ENCODE measurements at places on chromosomes 13 and 19.

DNA sequence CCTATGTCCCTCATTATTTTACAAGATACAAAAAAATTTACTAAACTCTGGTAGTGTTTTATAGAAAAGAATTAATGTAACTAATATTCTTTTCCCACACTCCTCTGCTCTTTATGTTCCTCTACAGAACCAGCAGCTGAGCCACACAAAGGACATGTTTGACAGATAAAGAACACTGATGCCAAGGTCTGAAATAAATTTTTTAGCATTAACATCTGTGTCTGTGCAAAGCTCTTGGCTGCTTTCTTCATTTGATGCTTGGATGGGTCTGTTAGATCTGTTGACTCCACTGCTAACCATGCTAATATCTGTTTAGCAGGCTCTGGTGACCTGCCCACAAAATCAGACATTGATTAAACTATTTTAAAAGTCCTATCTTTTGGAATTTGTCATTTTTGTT lies 2363.8 kb downstream of the PCDH9 start:
- no peak for DNase-seq

DNA sequence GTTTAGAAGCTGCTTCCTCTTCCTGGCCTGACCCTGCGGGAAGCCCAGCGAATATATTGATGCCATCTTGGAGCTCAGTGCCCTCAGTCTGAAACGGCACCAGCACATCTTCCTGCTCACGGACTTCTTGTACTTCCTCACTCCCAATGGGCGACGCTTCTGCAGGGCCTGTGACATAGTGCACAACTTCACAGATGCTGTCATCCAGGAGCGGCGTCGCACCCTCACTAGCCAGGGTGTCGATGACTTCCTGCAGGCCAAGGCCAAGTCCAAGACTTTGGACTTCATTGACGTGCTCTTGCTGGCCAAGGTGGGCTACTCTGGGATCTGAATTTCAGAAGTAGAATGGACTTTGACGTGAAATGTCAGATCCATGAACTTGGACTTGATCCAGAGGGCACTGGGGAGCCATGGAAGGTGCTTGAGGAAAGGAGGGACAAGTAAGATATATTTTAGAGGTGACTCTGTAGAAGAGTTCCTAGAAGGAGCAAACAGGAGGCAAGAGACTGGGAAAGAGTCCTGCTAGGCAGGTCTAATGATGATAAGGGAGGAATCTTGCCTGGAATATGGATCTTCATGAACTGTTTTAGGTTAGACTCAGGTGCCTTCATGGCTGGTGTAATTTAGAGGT lies 38.4 kb upstream of the CYP4F8 start:
- no peak for DNase-seq

GRCh38 chr19:9793071-9793591 lies 24.6 kb upstream of the ZNF846 start:
- peak; percentile 52 for DNase-seq

DNA sequence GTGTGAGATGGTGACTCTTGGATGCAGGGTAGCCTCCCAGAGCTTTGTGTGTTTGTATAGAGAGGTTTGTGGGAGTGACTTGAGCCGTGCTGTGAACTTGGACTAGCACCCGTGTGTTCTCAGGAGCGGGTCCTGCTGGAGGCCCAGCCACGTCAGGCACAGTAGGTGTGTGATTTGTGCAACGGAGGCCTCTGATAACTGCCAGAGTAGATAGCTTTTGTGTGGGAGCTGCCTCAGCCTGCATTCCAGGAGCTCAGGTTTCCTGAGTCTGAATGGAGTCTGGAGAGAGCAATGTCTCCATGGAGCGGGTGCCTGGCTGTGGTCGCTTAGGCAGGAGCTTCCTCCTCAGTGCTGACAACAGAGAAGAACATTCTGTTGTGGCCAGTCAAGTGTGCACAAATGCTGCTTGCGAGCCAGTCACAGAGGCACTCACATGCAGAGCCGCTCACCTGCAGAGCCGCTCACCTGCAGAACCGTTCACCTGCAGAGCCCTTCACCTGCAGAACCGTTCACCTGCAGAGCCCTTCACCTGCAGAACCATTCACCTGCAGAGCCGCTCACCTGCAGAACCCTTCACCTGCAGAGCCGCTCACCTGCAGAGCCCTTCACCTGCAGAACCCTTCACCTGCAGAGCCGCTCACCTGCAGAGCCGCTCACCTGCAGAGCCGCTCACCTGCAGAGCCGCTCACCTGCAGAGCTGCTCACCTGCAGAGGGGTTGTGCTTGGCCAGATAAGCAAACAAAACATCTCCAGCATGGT lies 32.6 kb downstream of the TFDP1 start:
- DNase-seq: peak; percentile 24

DNA sequence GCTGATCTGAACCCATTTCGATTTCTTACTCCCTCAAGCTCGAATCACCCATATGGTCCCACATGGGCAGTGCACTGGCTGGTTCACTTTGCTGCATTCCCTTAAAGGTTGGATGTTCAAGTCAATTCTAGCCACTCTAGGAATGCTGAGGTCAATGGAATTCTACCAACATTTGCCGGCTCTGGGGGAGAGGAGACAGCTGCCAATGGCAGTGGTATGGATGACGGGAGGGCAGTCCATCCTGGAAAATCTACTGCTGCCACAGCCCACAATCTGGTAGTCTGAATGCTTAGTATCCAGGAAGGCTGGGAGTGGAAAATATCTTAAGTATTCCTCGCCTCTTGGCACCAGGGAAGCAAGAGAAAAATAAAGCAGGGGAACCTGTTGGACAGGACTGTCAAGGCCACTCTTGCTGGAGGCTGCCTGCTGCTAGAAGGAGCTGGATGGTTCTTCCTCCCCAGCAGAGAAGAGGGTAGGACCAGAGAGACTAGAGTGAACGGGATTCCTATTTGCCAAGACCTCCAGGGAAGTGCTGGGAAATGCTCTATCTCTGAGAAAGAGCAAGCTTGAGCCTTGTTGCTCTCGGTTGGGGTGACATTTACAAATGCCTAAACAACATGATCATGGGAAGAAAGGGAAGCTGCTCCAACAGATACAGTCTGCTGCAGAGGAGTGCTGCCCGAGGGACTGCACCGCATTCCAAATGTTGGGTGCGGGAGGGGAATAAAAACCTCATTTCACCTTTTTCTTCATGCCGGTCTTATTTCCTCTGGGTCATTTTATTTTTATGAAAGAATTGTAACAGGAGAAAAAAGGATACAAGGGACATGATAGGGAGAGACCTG lies 20.7 kb upstream of the HMGB1 start:
- DNase-seq: no peak

DNA sequence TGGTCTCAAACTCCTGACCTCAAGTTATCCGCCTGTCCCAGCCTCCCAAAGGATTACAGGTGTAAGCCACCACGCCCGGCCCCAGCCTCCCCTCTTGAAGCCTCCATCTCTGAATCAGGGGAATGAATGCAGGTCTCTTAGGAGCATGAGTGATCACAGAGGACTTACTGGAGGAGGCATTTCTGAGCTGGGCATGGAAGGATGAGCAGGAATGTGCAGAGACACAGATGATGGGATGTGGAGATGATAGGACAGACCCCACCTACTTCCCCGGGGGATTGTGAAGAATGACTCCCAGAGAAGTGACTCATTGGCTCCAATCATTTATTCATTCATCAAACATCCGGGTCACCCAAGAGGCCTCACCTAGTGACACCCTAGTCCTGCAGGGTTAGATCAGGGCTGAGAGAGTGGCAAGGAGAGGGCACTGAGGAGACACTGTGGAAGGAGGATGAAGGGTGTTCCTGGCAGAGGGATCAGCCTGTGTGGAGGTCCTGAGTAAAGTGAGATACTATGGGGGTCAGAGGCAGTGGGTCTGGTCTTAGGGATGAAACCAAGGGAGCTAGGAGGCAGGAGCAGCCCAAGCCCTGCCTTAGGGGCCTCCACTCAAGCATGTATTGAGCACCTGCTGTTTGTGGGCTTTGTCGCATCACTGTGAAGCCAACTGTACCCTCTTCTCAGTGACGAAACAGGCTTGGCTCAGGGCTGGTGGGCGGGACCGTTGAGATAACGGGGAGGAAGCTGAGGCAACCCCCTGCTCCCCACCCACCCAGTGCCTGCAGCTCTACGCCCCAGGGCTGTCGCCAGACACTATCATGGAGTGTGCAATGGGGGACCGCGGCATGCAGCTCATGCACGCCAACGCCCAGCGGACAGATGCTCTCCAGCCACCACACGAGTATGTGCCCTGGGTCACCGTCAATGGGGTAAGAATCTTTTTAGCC lies 3.0 kb downstream of the IFI30 start:
- no peak for DNase-seq

GRCh38 chr19:9940778-9941177 lies 4.5 kb upstream of the OLFM2 start:
- no peak for DNase-seq

- DNase-seq: peak; percentile 67
Observed at GRCh38 chr19:40284501-40285352, at the start of gene AKT2. AKT2 (minus strand) TSS chr19:40285345; CDS start chr19:40265267, 20,078 bp downstream.

GRCh38 chr13:80160110-80160509 lies 180.8 kb downstream of the SPRY2 start:
- no peak for DNase-seq

GRCh38 chr19:49592486-49593232 lies 1.7 kb downstream of the PRR12 start:
- DNase-seq: no peak

- no peak for DNase-seq
Observed at GRCh38 chr13:33145667-33146066, 129.4 kb downstream of the KL start.

DNA sequence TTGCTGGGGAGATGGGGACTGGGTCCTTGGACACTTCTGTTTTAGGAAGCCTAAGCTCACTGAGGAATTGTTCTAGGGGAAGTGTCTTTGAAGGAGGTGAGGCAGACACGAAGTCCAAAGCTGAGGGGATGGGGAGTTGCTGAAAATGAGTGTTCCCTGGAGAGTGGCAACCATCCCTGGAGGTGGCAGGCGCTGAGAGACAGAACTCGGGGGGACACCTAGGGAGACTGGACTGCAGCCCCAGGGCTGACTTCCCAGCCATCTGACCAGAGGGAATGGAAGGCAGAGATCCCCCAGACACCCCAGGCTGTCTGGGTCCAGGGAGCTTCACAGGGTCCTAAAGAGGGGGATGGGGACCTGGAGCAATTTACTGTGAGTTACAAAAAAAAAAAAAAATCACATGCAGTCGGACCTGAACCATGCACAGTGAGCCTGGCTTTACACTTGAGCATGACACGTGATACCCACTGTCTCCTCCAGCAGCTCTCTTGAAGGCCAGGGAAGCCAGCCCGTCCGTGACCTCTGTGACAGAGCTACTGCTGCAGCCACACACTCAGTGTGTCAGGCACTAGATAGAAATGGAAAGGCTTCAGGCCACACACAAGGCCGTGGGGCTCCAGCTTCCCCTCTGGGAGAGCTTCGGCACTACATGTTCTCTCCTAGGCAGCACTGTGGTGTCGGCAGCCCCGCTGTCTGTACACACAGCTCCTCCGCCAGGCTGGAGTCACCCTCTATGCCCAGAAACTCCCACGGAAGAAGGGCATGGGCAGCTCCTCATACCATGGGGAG lies 77.1 kb upstream of the KCTD15 start:
- DNase-seq: no peak

DNA sequence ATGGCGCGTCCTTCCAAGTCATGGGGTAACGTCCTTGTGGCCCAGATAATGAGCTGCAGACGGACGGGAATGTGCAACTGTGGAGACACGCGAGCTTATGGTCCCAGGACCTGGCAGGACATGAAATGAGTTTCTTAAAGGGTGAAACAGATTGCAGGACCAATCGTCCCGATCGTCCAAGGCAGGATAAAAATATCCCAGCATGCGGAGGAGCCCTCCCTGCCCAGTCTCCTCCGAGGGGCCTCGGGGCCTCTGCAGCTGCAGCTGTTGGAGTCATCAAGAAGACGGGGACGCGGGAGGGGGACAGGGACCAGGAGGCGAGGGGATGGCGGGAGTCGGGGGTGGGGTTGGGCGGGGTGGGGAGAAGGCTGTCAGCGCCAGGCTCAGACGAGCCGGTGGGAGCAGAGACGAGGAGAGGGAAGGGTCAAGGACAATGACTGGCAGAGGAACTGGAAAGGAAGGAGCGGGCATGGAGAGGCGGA lies 14.4 kb upstream of the GARIN5A start:
- no peak for DNase-seq

- no peak for DNase-seq
Observed at GRCh38 chr19:47518139-47518538, 3.3 kb upstream of the NAPA start.

DNA sequence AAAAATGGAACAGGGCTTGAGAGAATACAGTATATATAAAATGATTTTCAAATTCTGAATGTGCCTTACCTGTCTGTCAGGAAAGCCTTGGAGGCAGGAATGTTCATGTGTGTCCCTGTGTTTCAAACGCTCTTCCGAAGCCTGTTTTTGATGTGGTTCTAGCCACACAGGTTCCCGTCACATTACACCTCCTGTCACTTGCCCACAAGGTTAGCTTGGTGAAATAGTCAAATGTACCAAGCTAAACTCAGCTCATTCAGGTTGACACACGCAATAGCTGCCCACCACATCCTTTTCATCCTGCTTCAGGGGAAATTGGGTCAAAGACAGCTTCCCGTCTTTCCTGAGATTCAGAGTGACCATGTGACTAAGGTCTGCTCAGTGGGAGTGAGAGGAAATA lies 574.0 kb downstream of the EFNB2 start:
- no peak for DNase-seq

- peak; percentile 21 for DNase-seq
Observed at GRCh38 chr13:27171244-27171826, at the start of gene USP12. USP12 (minus strand) TSS chr13:27171811; CDS start chr13:27171639, 172 bp downstream.

GRCh38 chr13:98174307-98174706 lies 2.8 kb downstream of the RNF113B start:
- no peak for DNase-seq

GRCh38 chr13:43195551-43195950 lies 172.2 kb downstream of the DNAJC15 start:
- DNase-seq: no peak

GRCh38 chr13:38862443-38862842 lies 128.2 kb downstream of the STOML3 start:
- DNase-seq: no peak

GRCh38 chr19:54481326-54481930 lies 8.3 kb upstream of the CDC42EP5 start:
- peak; percentile 47 for DNase-seq

GRCh38 chr13:79674765-79675515 lies 194.0 kb downstream of the NDFIP2 start:
- no peak for DNase-seq

DNA sequence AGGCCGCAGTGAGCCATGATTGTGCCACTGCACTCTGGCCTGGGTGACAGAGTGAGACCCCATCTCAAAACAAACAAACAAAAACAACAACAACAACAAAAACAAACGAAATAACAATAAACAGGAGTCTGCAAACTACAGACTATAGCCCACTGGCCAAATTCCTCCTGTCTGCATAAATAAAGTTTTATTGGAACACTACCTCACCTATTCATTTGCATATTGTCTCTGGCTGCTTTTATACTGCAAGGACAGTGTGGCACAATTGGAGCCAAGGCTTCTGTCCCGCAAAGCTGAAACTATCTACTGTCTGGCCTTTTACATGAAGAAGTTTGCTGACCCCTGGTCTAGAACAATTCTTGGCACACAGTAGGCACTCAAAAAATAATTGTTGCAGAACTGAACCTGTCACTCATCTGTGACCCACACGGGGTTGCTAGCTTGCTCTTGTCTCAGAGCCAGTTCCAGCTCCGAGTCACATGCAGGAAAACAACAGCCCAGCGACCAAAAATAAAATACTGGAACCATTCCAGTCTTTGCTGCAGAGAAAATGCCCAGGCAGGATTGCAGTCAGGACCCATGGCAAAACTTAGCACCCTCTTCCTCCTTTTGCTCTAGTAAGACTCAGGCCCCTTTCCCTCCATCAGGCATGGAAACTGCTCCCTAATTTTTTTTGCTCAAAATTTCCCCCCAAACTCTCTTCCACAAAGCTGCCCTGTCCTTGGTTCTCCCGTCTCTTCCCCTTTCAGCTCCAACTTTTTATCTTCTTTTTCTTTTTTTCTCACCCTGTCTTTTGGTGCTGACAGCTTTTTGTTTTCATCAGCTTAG lies 4.8 kb upstream of the MYH14 start:
- DNase-seq: no peak
